ENCODE measurements at places on chromosomes 7 and 10.
A peak's percentile ranks its signal among the peaks of the same experiment; 100 is the strongest.

DNA sequence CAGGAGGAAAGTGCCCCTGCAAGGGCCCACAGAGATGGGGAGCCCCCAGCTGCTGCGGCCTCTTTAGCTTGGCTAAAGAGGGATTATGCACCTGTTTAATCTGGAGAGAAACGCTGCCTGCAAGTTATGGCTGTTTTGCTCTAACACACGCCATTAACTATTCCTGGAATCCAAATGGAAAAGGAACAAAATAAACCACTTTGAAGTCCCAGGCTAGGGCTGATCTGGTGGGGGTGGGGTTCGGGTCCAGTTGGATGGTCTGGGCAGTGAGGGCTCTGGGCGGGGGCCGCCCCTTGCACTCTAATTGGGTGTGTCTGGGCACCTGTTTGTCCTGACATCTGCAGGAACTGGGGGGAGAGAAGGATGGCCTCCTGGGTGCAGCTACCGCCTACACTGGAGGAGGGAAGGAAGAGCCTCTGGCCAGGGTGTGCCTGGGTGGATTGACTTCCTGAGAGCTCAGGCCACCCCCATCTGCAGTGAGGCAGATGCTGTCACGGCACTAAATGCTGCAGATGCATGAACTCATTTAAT, 300.6 kb downstream of the ZEB1 start:
- no peak for DNase-seq

DNA sequence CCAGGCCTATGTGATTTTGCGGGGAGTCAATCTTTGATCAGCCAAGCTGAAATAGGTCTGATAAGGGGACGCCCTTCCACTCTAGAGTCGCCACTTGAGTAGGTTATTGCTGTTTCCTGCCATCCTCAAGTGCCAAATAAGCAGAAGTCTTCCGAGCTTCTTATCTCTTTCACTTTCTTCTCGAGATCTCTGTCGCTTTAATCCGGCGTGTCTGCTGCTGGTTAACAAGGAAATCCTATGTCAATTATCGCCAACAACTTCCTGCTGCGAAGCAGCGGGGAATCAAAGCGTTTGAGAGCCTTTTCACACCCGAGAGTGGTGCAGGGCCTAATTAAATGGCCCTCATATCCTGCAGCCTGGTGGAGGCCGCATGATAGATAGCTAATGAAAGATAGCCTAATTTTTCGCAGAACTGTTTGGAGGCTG, 215.9 kb downstream of the RAB11FIP2 start:
- no peak for DNase-seq

DNA sequence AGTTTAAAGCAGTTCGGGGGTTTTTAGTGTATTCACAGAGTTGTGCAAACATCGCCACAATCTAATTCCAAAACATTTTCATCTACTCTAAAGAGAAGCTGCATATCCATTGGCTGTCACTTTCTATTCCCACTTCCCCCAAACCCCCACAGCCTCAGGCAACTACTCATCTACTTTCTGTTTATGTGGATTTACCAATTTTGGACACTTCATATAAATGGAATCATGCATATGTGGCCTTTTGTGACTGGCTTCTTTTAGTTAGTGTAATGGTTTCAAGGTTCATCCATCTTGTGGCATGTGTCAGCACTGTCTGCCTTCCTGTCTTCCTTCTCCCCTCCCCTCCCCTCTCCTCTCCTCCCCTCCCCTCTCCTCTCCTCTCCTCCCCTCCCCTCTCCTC, 78.5 kb upstream of the FZD1 start:
- DNase-seq, result no peak

DNA sequence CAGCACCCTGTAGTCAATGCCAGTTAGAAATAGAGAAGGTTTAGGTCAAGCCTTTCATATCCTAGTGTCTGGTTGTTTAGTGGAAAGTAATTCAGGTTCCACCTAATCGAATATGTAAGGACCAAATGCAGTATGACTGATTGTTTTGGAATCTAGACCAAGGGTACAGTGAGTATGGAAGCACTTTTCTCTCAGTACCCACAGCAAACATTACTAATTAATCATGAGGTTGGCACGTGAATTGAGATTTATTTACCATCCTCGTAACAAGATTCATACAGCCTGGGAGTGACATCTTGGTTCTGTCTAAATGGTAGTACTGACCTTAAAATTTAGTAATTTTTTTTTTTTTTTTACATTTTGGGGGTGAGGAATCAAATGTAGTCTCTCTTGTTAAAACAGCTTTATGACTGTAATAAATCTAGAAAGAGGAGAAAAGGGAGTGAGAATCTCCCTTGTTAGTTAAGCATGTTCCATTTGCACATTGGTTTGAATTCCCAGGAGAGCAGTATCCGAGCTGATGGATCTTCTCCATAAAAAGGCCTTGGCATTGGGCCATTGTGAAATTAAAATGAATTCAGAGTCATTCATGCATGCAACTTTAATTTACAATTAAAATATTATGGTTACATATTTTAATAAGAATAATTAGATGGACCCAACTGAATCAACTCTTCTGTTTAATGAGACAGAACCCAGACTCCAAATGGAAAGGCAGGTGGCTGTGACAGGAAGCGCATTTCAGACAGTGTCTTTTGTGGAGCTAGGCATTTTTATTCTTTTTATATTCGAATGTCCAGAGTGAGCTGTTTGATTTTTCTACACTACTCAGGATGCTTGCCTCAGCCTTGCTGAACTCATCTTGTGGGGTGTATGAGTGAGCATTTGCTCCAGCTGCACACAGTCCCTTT, 57.6 kb downstream of the SNX10 start:
- DNase-seq, result no peak

DNA sequence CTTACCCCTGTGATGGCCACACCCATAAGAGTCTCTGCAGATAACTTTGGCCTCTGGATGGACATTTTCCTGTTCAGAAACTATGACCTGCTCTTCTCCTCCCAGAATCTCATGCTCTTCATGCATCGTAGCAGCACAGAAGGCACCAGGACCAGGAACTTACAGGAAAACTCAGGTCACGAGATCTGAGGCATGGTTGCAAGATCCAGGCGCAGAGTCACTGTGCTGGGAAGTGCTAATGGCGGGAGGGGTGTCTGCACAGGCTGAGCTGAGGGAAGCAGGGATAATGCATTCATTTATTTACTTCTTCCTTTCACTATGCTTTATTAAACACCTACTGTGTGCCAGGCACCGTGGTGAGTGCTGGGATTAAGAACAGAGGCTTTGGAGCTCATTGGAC, 48.2 kb upstream of the LOXL4 start:
- DNase-seq, result no peak

DNA sequence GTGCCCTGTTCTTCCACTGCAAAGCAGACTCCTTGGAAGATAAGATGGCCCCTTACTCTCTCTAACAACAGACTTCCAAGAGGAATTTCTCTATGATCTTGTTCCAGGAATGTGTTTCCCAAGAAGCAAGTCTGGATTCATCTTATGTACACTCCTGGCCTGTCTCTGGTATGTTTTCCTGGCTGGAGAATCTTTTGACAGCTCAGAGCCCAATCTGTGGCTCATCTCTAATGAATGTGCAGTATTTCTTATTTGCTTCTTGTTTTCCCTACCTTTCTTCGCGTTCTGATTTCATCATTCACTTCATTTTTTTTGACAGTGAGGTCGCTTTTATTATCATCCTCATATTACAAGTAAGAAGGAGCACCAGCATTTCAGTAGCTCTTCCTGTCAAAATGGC, 53.0 kb upstream of the PITRM1 start:
- no peak for DNase-seq

- DNase-seq, result no peak
These were observed 84.6 kb upstream of the NAMPT start for GRCh38 chr7:106369352-106369751.

GRCh38 chr7:16063716-16064675, 357.3 kb downstream of the CRPPA start:
- no peak for DNase-seq

- DNase-seq, result peak; percentile 16
These were observed 81.3 kb downstream of the FOXL3 start for GRCh38 chr7:371119-371778.

DNA sequence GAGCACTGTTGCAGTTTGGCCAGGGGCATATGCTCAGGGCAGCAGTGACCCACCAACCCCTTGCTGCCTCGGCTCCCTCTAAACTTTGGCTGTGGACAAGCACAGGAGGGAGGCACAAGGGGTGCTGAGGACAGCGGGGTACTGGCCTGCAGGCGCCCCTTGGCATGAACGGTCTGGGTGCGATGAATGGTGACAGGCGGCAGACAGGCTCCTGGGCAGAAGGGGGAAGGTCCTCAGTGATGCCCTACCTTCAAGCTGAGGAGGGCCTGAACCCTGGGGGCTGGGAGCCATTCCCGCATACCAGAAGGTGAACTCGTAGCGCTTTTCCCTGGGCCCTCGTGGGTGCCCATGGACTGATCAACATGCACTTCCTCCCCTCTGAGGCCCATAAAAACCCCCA, 567.1 kb downstream of the GRM8 start:
- no peak for DNase-seq

DNA sequence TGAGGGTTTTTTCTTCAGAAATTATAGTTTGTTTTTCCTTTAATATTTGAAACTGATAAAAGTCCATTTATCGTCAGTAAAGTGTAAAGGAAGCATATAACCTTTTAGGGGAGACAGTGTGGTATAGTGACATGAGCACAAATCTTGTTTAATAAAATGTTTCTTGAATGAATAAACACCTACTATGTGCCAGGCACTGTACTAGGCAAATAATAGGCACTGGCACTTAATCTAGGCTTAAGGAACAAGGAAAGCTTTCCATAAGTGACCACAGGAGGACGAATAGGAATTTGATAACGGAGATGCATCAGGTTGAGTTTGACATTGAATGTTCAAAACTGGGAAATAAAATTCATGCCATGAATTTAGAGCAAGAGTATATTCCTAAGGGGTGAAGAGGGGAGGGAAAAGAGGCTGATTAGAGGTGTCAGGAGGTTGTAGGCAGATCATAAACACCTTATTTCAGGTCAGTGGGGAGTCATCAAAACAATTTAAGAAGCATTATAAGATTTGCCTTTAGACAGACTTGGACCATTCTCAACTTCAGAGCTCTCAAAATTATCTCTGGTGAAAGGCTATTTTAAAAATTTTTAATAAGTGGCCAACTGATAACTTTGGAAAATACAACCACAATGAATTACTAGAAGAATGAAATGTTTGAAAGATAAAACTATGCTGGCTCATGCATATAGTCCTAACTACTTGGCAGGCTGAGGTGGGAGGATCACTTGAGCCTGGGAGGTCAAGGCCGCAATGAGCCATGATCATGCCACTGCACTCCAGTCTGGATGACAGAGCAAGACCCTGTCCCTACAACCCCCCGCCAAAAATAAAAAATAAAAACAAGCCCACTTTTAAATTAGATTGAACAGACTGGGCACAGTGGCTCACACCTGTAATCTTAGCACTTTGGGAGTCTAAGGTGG, 22.4 kb downstream of the RALA start:
- DNase-seq, result no peak

GRCh38 chr10:80416479-80417098, 8.2 kb downstream of the PRXL2A start:
- no peak for DNase-seq

- no peak for DNase-seq
These were observed 899.1 kb upstream of the ZWINT start for GRCh38 chr10:57260175-57260574.

GRCh38 chr7:25388681-25389080, 160.4 kb upstream of the NPVF start:
- DNase-seq, result no peak

GRCh38 chr7:15279640-15280039, 282.2 kb downstream of the AGMO start:
- no peak for DNase-seq

DNA sequence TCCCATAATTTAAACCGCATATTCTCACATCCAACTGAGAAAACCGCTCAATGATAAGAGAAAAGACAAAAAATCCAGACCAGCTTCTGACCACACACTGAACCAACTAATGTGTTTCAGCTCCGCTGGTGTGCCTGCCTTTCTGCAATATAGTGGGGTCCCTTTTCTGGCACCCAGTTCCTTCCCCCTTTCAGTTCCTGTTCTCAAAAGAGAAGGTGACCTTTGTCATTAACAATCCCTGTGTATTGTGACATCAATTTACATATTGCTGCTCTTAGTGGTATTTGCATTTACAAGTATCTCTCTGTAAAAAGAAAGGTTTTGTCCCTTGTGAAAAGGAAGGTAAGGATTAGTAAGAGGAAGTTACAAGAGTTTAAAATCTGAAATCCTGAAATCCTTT, 1.4 kb downstream of the PPP1R17 start:
- no peak for DNase-seq

- no peak for DNase-seq
These were observed 56.2 kb upstream of the PPP2R2D start for GRCh38 chr10:131844529-131845084.

GRCh38 chr7:86094166-86094669, 549.5 kb upstream of the GRM3 start:
- DNase-seq, result no peak

DNA sequence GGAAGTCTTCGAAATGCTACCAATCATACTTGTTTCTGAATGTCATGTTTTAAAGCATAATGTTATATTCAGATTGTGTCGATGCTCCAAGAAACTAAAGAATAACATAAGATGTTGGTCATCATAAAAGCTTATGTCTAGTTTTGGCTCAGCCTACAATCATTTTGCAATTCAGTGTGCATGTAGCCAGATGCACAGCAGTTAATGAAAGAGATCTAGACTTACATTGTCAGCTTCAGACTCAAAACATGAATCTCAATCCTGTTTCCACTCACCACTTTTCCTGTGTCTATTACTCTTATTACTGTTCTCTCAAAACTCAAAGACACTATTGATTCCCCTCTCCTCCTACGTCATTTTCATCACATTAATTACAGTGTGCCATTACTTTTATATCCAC, 21.4 kb downstream of the TMEM196 start:
- no peak for DNase-seq

DNA sequence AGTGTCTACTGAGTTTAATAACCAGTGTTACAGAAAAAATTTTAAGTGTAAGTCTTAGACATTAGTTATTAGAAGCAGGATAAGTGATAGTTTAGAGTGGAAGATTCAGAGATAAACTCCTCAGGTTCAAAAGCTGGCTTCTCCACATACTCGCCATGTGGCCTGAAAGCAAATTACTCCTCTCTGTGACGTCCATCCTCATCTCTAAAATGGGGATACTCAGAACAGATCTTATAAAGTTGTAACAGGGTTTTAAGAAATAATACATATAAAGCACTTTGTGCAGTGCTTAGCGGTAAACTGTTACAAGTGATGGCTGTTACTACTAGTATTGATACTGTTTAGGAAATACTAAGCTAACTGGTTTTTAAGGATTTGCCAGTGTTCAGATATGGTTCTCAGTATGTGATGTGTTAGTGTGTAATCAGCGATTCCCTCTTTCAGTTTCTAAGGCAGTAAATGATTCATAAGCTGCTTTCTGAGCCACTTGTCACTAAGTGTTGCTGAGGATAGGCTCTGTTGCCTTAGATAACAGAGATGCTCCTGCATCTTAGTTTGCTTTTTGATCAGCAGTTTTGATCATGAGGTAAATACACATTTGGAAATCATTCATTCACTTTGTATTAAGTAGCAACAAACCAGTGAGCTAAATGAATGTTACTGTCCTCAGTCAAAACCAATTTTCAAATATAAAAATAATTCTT, 58.7 kb downstream of the CYP51A1 start:
- DNase-seq, result peak; percentile 9
